ENCODE measurements at places on chromosomes 13 and 19. TPM values are rescaled to one million over a fixed set of nuclear protein-coding genes. Genes with fewer than 3 reads are reported as not detected.

FREM2 gene
- 1.0 TPM for total RNA-seq

ZNF729 gene
- 0.14 TPM for total RNA-seq

SAFB gene
- 45.7 TPM for total RNA-seq

TCF3 gene
- total RNA-seq: 199 TPM

KIR2DL4 gene
- not detected for total RNA-seq

PTGIR gene
- total RNA-seq: 0.48 TPM

DLEU7 gene
- not detected for total RNA-seq

LRRC63 gene
- 0.42 TPM for total RNA-seq

TMEM255B gene
- 6.4 TPM for total RNA-seq

KLF2 gene
- 1.9 TPM for total RNA-seq

SULT2A1 gene
- total RNA-seq: not detected
